NCI-H460 (cell line): ENCODE measurements at places on chromosomes 2 and 18. TPM values are rescaled to one million over a fixed set of nuclear protein-coding genes. Genes with fewer than 3 reads are reported as not detected.

DNA sequence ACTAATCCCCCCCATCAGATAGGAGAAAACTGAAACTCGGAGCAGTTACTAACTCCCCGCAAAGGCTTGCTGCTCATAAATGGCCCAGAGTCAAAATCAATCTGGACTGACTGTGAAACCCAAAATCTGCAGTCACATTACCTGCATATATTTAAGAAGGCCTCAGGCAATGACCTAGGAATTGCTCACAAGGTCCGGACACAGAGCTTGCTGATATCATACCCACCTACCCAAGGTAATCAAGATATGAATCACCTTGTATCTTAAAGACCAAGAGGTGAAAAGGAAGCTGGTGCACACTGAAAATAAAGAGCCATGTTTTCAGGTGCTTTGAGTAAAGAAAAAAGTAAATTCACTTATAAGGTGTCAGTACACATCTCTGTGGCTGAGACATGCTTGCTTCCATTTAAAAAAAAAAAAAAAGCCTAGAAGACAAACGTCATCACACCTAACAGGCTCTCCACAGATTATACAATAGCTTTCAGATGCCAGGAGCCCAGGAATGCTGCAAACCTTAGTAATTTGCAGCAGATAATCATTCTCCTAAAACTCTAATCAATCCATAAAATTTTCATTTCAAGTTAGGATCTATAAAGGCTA lies 195.4 kb downstream of the ZEB2 start:
- no peak for DNase-seq

GRCh38 chr2:2270808-2271415 lies 60.2 kb downstream of the MYT1L start:
- DNase-seq: no peak

- no peak for DNase-seq
These were observed 391.5 kb downstream of the XIRP2 start for GRCh38 chr2:167279810-167280209.

DNA sequence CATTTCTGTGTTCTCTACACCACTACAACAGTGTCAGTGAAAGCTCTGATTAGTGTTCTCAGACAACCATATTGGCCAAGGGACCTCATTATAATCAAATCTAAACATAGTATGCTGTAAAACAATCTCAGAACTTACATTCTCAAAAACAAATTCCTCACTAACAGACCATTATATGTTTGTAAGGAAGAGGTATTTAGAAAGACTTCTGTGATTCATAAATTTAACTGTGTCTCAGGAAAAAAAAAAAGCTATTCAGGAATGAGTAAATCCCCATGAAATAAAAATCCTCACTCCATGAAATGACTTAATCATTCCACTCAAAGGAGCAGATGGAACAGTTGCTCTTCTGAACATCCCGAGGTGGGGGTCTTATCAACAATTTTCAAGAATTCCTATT lies 413.0 kb downstream of the CDH2 start:
- DNase-seq: no peak

DNA sequence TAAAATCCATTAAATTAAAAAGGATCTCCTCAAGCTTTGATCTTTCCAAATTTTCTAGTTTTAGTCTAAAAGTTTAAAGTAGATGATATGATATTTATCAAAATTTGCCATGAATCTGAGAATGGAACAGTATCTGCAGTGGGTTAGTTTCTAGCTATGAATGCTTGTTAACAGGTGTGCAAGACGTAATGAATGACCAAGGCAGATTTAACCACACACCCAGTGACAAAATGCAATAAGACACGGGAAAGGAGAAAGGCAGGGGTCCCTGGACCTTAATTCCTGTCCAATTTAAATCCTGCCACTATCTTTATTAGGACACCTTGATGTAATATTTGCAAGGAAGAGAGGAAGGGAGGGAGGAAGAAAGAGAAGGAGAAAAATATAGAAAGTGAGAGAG lies 30.5 kb upstream of the PEX13 start:
- DNase-seq: no peak

DNA sequence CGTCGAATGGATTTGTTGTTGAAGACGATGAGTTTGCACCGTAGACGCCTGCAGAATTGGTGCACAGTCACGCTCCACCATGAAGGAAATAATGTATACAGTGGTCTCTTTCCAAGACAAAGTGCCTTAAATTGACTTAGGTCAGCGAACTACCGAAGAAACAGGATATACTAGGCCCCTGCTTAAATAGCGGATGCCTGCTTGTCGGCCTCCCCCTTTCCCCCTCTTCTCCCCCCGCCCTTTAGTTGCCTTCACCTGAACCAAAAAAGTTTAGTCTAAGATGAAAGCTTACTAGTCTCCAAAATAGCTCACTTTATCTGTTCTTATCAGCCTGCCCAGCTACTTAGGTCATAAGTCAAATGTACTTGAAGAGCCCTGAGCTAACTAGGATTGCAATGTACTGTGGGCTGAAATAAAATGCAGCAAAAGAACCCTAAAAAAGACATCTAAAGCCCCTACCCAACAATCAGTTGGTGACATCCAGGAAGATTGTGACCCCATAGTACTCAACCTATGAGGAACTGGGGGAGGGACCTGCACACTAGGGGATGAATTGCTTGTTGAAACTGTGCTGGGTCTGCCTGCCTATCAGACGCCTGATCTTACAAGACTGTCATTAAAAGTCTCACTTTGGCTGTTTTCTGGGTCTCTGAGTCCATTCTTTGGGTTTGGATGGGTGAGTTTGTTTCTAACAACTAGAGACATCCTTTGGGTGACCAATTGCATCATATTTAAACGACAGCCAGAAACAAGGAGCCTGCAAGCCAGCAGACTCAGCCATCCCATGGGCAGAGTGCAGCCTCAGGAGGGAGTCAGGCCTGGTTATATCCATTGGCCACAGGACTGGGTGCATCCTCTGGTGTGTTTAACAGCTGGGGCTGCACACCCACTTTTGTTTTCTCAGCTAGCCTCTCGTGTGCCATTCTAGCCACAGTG lies 14.5 kb downstream of the ACOXL start:
- DNase-seq: no peak

- no peak for DNase-seq
These were observed 516.2 kb upstream of the HS6ST1 start for GRCh38 chr2:128834880-128835252.

CTAGE1 gene
- not detected in 2 replicates for total RNA-seq

UGT1A9 gene
- total RNA-seq: not detected in 2 replicates

CCDC74B gene
- total RNA-seq: 5.5 and 6.6 TPM in 2 replicates

ALPI gene
- total RNA-seq: not detected in 2 replicates

PSMA8 gene
- total RNA-seq: not detected in 2 replicates

LRRC30 gene
- total RNA-seq: not detected in 2 replicates

DNER gene
- total RNA-seq: 107 and 111 TPM in 2 replicates
